ENCODE measurements at places on chromosomes 7 and 10. TPM values are rescaled to one million over a fixed set of nuclear protein-coding genes. Genes with fewer than 3 reads are reported as not detected.

Gene RPP38
- 11.1 TPM for total RNA-seq

Gene GNA12
- total RNA-seq, result 35.2 TPM

Gene PRPS1L1
- total RNA-seq, result not detected

Gene NUTM2E
- total RNA-seq, result 0.33 TPM

Gene SPAM1
- not detected for total RNA-seq

Gene LIPM
- not detected for total RNA-seq

Gene WNT8B
- total RNA-seq, result 0.16 TPM

Gene MRLN
- 23.1 TPM for total RNA-seq

Gene NXPH1
- total RNA-seq, result 1.6 TPM

Gene ASB10
- total RNA-seq, result 0.44 TPM

Gene RBM28
- 41.5 TPM for total RNA-seq

Gene LRRN3
- total RNA-seq, result 41.4 TPM

Gene LRGUK
- 8.3 TPM for total RNA-seq

Gene SPDYE3
- not detected for total RNA-seq

Gene AKR1C2
- 10.4 TPM for total RNA-seq

Gene PLXDC2
- 65.8 TPM for total RNA-seq

Gene PNLIPRP3
- total RNA-seq, result not detected

Gene ZNF117
- total RNA-seq, result 52.7 TPM

Gene EBLN1
- total RNA-seq, result not detected

Gene DPP6
- 12.1 TPM for total RNA-seq

Gene AKR1C3
- 6.0 TPM for total RNA-seq

Gene ZNF365
- total RNA-seq, result 2.9 TPM

Gene CDK14
- total RNA-seq, result 88.5 TPM

Gene CLRN3
- total RNA-seq, result not detected

Gene DDIT4
- total RNA-seq, result 321 TPM

All from camera-type eye (tissue), 1 donor.